ENCODE measurements at places on chromosomes 11 and 22.

DNA sequence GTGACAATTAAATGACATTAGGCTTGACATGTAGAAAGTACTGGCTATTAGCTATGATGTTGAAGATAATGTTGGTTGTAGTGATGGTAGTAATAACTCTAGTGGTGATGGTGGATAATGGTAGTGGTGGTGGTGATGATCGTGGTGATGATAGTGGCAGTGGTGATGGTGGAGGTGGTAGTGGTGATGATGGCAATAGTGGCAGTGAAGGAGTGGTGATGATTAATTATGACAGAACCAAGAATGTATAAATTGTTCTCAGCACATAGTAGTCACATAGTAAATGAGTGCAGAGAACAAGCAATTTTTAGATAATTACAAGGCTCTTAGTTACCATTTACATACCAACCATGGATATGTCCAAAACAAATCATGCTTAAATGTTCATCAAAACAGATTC, 5.3 kb upstream of the CD44 start:
- DNase-seq = no peak

DNA sequence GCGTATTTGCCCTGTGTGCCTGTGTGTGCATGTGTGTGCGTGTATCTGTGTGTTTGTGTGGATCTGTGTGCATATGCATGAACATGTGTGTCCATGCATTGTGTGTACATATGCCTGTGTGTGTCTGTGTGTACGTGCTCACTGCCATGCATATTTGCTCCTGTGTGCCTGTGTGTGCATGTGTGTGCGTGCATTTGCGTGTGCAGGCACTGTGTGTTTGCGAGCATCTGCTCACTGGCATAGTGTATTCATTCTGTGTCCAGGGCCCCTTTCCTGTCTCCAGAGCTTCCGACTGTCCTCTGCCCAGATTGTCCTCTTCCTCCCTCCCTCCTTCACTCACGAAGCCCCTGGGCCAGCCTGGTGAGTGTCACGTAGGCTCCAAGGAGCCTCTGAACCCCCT, 5.8 kb downstream of the EMID1 start:
- no peak for DNase-seq

- DNase-seq = no peak
Observed at GRCh38 chr22:48372390-48372789, 1455.3 kb downstream of the BRD1 start.

- no peak for DNase-seq
Observed at GRCh38 chr22:30251711-30252110, 5.2 kb upstream of the LIF start.

GRCh38 chr22:42439821-42440674, 7.8 kb upstream of the NFAM1 start:
- DNase-seq = no peak
